ENCODE measurements at places on chromosomes 5 and 9. TPM values are rescaled to one million over a fixed set of nuclear protein-coding genes. Genes with fewer than 3 reads are reported as not detected.

Gene GNAQ
- polyA plus RNA-seq = 45.0 TPM

Gene FBP2
- 54.1 TPM for polyA plus RNA-seq

Gene TICAM2
- polyA plus RNA-seq = 5.5 TPM

Gene RUFY1
- 48.4 TPM for polyA plus RNA-seq

DNA sequence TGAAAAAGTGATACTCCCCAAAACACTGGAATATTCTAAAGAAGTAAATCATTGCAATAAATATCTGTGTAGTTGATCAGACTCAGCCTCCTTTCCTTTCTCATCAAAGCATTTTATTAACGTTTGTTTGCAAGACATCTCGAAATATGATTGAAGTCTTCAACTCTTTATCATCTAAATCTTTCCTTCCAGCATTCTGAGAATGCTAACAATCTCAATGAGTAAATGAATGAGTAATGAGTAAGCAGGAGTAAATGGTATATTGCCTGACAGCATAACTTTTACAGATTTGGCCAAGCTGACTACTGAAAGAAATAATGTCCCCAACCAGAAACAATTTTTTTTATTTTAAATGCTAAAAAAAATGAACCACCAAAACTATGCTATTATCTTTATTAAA is 157.1 kb downstream of the SLCO4C1 start:
- DNase-seq = no peak

- DNase-seq = no peak
These were observed 11.4 kb downstream of the FOXE1 start for GRCh38 chr9:97864396-97864795.

DNA sequence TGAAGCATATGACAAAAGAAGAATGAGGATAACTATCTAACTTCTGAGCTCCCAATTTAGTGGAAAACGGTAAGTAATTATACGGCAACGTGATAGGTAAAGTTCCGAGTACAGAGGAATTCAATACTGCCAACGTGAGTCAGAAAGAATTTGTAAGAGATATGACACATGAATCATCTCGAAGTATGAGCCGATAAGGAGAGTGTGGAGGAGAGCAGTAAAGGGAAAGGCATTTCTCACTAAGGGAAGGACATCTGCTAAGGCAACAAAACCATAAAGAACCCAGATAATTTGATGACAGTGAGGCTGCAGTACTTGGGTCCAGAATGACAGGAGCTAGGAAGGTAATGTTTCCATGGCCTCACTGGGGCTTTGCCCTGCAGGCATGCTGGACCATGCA is 11.0 kb downstream of the MPDZ start:
- no peak for DNase-seq

DNA sequence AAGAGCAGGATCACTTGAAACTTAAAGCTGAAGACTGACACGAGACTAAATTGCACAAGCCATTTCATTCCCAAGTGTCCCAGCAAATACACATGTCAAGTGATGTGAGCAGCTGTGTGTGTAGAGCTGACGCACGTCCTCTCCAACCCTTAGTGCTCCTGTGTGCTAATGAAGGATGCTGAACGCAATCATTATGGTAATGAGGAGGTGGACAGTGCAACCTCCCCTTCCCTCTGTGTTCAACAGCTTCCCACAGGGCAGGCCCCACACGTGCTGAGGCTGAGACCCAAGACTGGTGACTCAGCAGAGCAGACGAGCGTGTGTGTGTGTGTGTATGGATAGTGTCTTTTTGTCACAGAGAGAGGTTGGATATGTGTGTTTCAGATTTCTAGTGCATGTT is 702.1 kb downstream of the SEMA5A start:
- DNase-seq = peak; percentile 16

DNA sequence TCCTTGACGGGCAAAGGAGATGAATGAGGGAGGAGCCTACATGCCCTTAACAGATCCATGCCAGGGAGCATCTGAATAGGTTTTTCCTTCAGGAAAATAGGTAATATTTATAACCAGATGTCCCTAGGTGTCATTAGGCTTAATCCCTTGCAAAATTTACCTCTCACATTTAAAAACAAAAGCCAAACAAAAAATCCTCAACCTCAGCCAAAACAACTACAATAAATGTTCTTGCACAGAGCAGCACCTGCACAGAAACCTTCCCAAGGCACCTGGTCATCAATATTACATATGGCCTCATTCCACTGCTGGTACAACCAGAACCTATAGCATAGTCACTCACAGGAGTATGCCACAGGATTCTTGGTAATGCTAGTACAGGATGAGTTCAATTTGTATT is 30.1 kb downstream of the SLC38A9 start:
- no peak for DNase-seq

DNA sequence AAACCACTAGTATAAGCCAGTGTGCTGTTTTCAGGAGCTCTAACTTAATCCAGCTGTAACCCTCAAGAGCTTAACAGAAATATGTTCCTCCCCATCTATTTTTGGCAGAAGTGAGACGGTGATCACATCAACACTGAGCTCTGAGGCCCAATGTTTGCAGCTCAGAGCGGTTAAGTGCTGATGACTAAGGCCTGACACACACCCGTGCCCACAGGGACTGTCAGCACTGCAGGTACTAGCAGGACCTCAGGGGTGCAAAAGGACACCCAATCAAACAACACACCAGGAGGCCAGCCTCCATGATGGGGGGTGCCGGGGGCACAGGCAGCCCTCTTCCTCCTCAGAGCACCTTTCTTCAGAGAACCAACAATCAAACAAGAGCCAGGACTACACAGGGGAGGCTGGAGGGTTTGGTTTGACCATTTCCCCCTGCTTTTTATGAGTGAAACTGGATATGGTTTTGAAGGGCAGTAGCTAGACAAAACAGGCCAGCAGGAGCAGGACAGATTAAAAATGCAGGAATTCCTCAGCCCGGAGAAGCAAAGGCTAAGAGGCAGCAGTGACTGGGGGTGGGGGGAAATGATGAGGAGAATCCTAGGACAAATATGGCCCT is 61.3 kb downstream of the RAPGEF1 start:
- DNase-seq = peak; percentile 74
